ENCODE measurements at places on chromosomes 7 and 10.

- no peak for DNase-seq
Measured at GRCh38 chr10:121823993-121824463, 103.8 kb downstream of the ATE1 start.

- DNase-seq = no peak
Measured at GRCh38 chr7:135341049-135341448, 107.4 kb downstream of the STRA8 start.

DNA sequence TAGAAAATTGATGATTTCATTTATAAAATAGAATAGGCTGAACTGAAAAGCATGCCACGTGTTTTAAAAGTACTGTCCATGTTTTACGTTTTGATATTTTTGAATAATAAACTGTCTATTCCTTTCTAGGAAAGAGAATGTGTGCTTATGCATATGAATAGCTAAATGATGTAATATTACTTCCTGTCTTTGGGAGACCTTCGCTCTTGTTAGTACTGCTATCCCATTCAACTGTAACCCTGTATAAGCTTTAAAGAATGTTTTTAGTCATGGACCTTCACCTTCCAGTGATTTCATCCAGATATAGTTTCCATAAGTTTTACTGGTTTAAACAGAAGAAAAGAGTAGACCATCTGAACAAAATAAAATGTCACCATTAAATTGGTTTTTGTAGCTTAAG, 274.4 kb upstream of the SEMA3A start:
- no peak for DNase-seq

DNA sequence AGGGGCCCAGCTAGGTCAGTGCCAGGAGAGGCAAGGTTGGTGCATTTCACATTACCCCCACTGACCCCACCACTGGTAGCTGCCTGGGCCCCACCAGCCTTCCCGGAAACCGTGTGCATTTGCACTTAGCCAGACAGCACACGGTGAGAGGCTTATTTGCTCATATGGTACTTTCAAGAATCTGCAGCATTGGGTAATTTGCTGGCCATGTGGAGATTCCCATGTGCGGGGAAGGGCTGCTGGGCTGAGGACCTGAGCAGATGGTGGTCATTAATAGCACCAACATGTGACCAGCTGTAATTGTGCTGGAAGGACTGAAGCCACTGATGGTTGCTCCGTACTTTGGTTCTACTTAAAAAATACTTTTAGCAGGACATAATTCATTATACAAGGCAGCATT, 323.8 kb downstream of the DPP6 start:
- peak; percentile 83 for DNase-seq

DNA sequence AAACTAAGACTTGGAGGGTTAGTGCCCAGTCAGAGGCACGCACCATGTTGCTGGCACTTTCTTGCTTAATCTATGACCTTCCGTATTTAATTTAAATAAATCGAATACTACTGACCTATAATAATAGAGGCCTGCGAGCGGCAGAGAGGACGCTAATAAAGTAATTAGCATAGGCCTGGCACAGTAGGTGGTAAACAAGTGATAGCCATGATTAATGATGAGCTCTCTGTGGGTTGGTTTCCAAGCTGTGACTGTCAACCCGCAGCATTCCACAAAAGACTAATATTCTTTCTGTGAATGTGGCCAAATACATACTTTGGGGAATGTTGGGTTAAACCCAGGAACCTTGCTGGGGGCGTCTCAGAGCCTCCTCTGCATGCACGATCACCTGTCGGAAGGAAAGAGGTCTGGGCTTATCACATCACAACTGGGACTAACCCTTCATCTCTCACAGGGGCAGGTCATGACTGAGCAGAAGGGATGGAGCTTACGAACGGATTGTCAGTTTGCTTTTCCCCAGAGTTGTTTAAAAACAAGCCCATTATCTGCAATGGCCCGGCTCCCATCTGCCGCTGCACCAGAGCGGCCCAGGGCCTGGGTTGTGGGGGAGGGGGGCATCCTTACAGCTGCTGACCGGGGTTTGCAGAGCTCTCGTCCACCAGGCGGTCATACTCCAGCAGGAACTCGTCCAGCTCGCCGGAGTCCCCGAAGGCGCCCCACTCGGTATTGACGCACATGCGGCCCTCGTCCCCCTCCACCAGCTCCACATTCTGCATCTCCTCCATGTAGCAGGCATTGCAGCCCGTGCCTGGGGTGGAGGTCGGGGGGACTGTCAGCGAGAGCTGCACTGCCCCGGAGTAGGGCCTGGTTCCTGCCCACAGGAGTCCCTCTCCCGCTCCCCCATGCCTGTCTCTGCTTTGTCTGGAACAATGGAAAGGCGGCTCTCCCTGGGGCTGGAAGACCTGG, 6.2 kb upstream of the MYL7 start:
- peak; percentile 92 for DNase-seq

- DNase-seq = no peak
Measured at GRCh38 chr7:49398236-49398635, 375.2 kb upstream of the VWC2 start.

- DNase-seq = no peak
Measured at GRCh38 chr7:21805791-21806190, 139.9 kb downstream of the CDCA7L start.

DNA sequence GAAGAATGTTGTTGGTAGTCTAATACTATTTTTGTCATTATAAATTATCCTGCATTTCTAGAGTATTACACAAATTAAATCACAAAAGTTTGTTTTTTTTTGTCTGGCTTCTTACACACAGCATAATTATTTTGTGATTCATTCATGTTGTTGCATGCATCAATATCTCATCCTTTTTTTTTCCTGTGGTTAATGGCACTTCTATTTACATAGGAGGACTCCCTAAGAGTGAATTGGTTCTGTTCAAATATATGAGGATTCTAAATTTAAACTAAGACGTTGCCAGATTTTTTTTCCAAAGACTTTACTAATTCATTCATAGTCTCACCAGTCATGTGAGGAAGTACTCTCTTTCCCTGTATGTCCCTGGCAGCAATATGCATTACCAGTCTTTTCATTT, 303.3 kb downstream of the GPR37 start:
- no peak for DNase-seq

- no peak for DNase-seq
Measured at GRCh38 chr7:142957723-142958122, 4.4 kb downstream of the KEL start.

GRCh38 chr7:21094589-21094988, 307.9 kb upstream of the SP8 start:
- no peak for DNase-seq

DNA sequence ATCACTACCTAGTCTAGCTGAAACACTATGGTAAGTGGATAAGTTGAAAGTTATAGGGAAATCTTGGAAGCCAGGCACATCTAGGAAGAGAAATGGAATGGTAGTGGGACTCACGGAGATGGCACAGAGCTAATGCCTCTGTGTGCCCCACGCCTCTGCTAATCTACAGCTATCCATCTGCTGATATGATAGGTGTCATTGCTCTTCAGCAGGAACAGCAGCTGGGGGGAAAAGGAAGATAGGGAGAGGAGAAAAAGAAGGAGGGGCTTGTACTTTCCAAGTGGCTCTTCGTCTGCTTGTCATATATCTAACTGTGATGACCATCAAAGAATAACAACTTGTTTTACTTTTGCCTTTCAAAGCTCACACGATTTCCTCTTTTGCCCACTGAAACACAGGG, 1199.1 kb upstream of the SORCS1 start:
- no peak for DNase-seq

GRCh38 chr7:157928808-157929425, 592.1 kb downstream of the DNAJB6 start:
- DNase-seq = no peak

GRCh38 chr10:85900061-85900460, 466.5 kb downstream of the GRID1 start:
- DNase-seq = no peak

DNA sequence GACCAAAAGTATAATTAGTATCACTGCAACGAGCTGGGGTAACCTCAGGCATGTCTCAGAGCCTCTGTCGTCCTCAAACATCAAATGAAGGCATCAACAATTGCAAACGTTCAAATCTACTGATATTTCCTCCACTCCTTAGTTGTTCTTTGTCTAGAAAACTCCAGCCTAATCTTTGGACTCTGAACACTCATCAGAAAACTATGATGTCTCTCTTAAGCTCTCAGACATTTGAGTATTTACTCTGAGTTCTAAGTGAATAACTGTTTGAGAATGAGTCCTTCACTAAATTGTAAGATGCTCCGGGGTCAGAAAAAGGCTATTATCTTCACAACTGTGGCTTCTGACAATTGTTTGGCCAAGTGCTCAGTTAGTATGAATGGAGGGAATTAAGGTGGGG, 536.4 kb downstream of the NRG3 start:
- DNase-seq = no peak

GRCh38 chr10:4519658-4520402, 306.2 kb upstream of the AKR1E2 start:
- no peak for DNase-seq

DNA sequence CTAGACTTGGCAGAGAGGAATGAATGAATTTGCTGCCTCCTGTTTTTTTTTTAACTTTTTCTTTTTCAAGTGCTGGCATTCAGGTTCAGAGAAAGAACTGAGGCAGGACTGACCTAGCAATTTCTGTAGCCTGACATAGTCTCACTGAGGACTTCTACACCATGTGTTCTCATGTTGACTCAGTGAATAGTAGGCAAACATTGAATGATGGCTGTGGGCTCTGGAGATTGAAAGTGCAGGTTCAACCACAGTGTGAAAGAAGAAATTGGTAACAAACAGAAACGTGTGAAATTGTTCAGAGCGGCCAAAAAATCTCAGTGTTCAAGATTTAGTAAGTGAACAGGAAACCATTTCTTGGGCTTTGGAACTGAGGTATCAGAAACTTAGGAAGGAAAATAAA, 322.4 kb upstream of the GHITM start:
- no peak for DNase-seq

DNA sequence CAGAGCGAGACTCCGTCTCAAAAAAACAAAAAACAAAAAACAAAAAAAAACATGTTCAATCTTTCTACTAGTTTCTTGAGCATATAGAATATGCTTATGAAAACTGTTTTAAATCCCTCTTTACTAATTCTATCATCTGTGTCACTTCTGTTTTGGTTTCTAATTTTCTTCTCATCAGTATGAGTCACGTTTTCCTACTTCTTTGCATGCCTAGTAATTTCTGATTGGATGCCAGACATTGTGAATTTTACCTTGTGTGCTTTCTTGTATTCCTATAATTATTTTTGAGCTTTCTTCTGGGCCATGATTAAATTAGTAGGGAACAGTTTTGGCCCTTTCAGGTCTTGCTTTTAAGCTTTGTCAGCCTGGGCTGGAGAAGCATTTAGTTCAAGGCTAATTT, 9.9 kb downstream of the MICU1 start:
- no peak for DNase-seq

DNA sequence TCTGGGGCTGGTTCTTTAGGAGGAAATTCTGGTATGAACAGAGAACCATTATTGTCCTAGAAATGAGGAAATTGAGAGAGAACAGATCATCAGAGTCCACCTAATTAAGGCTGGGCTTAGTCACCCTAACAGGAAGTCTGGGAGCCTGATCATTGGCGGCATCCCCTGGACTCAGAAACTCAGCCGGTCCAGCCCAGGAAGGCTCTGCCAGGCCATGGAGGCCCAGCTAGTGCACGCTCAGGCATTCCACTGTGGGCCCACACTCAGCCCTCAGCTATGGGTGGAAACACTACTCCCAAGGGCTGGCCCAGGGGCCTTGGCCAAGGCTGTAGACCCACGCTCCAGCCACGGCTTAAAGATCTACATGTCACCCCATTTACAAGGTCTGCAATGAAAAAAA, 109.2 kb downstream of the PTPN20 start:
- DNase-seq = no peak

DNA sequence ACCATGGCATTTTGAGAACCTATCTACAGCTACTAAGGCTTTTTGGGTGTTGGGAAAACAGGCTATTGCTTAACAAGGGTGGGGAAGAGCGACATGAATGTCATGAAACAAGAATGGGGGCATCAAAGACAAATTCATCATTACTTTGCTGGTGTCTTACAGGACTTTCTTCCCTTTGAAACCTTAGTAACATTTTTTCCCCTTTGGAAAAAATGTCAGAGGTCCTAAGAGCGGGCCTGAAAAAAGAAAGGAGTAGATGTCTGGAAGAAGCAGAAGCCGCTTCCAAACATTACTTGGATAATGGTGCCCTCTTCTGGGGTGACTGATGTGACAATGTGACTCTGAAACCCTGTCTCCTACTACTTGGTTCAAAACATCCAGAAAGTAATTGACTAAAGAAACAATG, 3.8 kb upstream of the DDX50 start:
- DNase-seq = peak; percentile 1

- no peak for DNase-seq
Measured at GRCh38 chr7:4775848-4776623, 613 bp downstream of the AP5Z1 start.

DNA sequence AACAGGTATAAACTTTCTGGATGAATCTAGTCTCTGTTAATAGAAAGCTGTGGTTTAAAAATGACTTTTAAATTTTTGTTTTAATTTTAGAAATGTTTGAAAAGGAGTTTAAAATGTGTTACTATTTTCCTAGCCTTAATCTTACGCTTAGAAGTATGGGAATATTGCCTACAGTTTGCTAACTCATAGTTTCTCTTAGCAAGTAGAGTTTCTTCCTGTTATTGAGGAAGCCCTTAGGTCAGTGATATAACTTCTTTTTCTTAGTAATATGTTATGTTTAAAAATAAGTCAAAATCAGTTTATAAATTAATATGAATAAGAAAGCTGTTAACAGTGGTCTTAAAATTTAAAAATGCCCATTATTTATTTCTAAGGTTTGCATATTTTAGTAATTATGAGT, 3.1 kb downstream of the STARD3NL start:
- DNase-seq = no peak

- DNase-seq = no peak
Measured at GRCh38 chr10:88152728-88153133, 289.3 kb downstream of the PTEN start.

- no peak for DNase-seq
Measured at GRCh38 chr10:5499493-5500140, at the start of gene CALML5. TSS of gene CALML5 (minus strand) at chr10:5499570. CDS start at chr10:5499438, 132 bp downstream.

DNA sequence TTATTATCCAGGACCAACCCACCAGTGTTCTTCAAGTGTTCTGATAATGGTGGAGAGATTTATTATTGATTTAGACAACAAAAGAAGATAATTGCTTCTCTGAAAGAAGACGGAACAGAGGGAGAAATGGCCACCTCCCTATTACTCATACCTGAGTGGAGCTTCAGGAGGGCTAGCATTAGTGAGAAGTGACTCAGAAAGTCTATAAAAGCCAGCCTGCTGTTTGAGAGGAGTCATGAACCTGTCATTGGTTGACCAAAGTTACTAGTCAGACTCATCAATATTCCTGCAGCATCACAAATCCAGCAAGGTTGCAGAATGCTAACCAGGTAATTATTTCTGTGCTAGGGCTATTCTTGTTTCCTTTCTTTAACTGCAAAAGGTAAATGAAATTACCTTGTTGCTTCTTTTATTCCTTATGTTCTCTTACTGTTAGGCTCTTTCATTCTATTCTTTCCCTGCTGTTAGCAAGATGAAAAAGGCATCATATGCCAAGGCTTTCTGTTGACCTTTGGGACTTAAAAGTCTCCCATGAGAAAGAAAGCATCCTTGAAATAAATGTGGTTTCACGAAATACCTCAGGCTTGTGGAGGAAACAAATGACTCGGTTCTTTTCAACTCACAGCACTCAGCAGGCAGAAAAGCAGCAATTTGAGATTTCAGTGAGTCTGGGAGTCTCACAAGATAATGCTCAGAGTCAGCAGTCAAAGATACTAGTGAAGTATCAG, 256.4 kb upstream of the PHYHIPL start:
- no peak for DNase-seq

Measured in NCI-H524 treated with DMSO at 0.1 percent for 48 hours (cell line).